ENCODE measurements at places on chromosomes 6 and 20.

DNA sequence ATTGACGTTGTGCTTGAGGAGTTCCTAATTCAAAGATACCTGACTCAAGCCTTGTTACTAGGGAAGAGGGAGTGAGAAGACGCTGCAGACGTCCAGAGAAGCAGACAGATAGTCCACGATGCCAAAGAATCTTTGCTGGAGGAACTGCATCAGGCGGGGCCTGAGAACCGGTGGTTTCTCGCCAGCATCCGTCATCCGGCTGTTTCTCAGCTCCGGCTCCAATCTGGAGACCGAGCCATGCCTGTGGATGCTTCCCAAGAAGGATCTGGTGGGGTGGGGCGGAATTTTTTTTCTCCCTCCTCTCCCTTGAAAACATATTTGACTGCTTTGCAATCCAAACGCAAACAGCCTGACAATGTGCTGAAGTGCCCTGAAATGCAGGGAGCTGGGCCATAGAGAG, 125.8 kb upstream of the SRSF6 start:
- DNase-seq, result no peak

GRCh38 chr6:93789532-93789931, 370.2 kb upstream of the EPHA7 start:
- DNase-seq, result no peak

DNA sequence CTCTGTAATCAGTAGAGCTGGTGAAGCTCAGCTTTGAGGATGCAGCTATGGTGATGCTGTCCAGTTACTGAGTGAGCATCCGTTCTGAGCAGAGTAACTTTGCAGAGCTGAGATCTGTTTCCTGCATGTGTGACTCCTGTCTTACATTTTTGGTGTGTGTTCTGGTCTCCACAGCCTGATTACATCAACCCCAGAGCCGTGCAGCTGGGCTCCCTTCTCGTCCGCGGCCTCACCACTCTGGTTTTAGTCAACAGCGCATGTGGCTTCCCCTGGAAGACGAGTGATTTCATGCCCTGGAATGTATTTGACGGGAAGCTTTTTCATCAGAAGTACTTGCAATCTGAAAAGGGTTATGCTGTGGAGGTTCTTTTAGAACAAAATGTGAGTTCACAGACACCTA, 81.6 kb downstream of the FAM120B start:
- no peak for DNase-seq

GRCh38 chr6:166143011-166143410, 24.6 kb downstream of the TBXT start:
- no peak for DNase-seq
